ENCODE measurements at places on chromosomes 2 and 18.

- DNase-seq, result peak; percentile 96
These were observed 16.1 kb upstream of the CREB1 start for GRCh38 chr2:207513551-207514257.

DNA sequence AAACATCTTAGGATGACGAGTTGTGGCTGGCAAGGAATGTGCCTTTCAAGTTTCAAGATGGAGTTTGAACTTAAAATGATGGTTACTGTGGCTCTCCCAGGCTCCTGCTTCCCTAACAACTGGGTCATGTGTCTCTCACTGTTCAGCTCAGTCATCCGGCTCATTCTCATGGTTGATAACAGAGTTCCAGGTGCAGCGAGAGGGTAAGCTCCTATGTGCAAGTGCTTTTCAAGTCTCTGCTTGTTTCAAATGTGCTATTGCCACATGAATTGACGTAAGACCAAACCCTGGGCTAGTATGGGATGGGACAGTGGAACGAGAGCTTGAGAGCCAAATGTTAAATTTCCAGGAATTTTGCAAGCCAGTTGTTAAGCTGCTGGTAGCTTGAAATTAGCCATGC lies 19.5 kb upstream of the PUM2 start:
- DNase-seq, result no peak

GRCh38 chr18:9749611-9750010 lies 41.5 kb downstream of the RAB31 start:
- DNase-seq, result no peak

DNA sequence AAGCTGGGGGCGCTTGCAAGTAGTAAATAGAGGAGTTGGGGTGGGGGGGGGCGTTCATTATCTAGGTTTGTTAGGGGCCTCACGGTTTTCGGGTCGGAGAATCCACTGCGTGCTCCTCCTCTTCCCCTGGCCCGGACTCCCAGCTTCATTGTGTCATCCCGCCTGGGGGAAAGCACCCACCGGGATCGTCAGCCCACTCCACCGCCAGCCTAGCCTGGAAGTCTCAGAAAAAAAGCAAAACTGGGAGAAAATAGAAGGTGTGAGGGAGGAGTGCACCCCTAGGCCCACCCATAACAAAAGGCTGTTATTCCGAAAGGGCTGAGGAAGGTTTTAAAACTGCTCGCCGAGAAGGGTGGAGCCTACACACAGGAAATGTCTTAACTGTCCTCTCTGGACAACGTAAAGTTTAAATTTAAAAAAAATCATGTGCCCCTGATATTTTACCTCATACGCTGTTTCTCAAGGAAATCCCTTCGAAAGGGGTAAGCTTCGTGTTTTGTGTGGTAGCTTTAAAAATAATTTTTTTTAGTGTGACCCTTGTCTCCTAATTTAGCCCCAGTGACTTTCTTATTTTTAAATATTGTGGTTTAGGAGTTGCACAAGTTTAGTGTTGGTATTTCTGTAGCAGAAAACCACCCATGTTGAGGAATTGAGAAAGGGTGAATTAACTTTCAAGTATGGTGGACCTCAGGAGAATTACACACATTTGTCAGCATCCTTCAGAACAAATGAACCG lies 104.2 kb downstream of the SPTBN1 start:
- peak; percentile 71 for DNase-seq

DNA sequence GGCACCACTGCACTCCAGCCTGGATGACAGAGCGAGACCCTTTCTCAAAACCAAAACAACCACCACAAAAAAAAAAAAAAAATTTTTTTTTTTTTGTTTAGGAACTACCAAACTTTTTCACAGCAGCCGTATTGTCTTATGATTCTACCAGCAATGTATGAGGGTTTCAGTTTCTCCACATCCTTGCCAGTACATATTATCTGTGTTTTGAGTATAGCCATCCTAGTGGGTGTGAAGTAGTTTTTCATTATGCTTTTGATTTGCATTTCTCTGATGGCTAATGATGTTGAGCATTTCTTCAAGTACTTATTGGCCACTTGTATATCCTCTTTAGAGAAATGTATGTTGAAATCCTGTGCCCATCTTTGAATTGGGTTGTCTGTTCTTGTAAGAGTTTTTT lies 51.7 kb downstream of the COX7A2L start:
- DNase-seq, result no peak

DNA sequence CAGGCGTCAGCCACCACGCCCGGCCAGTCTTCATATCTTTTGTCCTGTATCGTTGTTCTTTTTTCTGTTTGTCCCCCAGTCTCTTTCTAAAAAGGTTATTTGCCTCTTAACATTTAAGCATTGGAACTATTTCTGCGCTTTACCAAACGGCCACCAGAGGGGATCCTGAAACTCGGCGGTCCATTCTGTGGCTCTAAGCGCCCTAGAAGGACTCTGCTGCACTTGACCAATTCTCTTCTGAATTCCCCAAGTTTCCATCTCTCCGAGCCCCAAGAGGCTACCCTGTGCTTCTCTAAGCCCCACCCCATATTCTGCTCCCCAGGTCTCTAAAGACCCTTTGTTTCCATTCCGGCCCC lies 33.1 kb upstream of the REG3G start:
- peak; percentile 2 for DNase-seq

DNA sequence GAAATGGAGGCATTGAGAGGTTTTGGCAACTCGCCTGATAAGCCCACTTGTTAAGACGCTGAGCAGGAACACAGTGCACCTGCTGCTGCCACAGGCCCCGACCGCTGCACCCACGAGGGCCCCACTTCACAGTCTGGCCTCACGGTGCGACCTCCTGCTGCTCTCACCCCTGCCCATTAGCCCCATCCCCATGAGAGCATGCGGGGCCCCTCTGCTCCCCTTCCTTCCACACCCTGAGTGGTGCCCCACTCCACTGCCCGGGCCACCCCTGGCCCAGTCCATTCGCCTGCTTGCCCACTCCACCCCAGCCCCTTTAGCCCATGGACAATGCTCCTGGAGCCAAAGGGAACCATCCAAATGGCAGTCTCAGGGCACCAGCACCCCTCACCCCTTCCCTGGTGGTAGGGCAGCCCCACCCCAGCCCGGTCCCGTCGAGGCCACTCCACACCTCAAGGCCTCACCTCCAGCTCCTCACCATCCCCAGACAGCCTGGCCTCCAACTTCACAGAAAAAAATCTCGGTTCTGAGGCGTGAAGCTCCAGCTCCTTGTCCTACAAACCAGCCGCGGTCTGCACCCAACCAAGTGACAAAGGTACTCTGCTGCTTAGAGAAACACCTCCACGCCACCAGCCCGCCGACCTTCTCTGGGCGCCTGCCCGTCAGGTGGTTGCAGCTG lies 6.7 kb upstream of the GPR55 start:
- no peak for DNase-seq

GRCh38 chr2:29174937-29175336 lies 59.7 kb downstream of the CLIP4 start:
- DNase-seq, result no peak

- DNase-seq, result peak; percentile 38
These were observed 362.2 kb upstream of the NXPH2 start for GRCh38 chr2:139142252-139142880.

DNA sequence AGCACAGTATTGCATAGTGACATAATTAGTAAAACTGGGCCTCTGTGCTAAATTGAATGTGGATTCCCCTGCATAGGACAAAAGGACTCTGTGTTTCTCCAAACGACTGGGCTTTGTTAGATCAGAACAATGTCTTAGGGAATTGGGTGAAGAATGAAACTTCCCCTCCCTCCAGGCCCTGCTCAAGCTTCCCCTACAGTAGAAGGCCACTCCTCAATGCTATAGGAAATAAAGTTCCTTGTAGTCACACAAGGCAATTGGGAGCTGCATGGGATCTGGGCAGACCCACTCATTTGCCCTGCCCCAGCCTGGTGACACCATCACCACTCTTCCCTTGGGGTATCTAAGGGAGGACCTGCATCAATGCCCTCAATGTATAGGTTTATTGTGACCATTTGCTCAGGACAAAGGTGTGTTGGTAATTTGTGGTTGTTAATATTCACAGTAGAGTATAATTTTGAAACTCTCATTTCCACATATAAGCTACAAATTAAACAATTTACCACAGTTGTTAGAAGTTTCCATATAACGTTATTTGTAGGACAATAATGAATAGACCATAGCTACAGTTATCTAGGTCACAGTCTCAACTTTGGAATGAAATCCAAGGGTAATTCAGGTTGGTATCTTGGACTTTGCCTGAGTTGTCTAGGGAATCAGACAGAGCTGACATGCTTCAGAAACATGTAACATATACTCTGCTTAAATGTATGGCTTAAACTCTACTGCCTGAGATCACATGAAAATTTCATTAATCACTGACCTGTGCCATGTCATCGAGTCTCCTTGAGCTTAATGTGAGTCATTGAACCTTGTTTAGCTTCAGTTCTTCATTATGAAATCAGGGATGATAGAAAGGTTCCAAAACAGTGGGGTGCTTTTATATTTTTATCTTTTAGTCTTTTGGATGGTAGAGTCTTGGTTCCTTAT lies 64.8 kb upstream of the DARS1 start:
- DNase-seq, result no peak

DNA sequence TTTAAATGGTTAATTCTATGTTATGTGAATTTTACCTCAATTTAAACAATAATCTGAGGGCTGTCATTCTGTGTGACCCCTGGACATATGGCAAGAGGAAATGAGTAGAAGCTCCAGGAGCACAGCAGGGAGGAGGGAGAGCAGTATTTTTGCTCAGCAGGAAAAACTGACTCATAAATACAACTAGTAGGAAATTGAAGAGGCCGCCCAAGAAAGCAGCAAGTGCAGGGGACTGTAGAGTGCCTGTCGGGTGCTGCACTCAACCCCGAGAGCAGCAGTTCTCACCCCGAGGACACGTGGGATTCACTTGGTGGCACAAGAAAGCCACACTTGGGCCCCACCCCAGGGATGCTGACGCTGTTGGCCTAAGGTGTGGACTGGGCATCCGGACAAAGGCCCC lies 60.8 kb downstream of the NPAS2 start:
- DNase-seq, result peak; percentile 74

DNA sequence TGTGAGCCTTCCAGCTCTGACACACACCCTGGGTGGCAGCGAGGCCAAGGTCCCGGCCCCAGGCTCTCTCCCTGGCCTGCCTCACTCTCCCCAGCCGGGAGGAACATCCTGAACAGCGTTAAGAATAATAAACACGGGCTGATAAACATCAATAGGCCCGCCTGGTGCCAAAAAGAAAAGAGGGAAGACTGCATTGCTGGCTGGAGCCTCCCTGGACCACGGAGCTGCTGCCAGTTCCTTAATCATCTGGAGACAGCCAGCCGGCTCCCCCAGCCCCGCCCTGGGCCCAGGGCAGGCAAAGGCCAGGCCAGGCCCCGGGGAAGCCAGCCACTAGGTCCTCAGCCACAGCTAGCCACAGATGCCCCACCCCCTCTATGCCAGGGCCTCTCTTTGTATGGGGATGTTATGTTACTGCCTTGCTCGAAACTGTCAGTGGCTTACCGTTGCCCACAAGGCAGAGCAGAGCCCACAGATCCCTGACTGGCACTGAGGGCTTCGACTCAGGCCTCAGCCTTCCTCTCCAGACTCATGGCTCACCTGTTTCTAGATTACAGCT lies 293.7 kb downstream of the DYSF start:
- DNase-seq, result peak; percentile 18

- no peak for DNase-seq
These were observed 208.3 kb downstream of the NDUFA10 start for GRCh38 chr2:239816576-239817467.

DNA sequence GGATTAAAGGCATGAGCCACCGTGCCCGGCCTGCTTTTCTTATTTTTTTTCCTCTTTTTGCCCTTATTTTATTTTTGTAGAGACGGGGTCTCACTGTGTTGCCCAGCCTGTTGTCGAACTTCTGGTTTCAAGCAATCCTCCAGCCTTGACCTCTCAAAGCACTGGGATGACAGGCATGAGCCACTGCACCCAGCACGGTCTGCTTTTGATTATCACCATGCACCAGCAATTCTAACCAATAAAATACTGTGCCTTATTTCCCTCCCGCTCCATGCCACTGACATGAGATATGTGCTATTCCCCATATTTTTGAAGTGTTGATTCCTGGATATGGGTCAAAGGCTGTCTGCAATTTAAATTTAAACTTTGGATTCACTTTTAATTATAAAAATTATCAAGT lies 42.9 kb downstream of the ACYP2 start:
- no peak for DNase-seq

DNA sequence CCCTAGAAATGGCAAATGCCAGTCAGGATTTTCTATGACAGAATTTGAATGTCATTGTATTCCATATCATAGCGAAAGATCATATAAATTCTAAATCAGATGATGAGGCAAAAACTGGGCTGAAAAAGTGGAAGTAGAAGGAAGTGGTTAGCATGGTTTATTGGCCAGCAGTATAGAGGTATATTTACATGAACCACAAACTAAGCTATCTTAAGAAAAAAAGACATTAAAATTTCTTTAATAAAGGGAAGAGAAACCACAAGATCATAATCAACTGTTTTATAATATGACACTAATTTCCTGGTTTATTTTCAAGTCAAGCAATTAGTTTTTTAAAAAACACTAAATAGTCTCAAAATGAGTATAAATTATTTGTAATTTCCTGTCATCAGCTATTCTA lies 123.2 kb upstream of the LRP1B start:
- no peak for DNase-seq

GRCh38 chr2:9760902-9761228 lies 82.4 kb upstream of the TAF1B start:
- DNase-seq, result no peak

DNA sequence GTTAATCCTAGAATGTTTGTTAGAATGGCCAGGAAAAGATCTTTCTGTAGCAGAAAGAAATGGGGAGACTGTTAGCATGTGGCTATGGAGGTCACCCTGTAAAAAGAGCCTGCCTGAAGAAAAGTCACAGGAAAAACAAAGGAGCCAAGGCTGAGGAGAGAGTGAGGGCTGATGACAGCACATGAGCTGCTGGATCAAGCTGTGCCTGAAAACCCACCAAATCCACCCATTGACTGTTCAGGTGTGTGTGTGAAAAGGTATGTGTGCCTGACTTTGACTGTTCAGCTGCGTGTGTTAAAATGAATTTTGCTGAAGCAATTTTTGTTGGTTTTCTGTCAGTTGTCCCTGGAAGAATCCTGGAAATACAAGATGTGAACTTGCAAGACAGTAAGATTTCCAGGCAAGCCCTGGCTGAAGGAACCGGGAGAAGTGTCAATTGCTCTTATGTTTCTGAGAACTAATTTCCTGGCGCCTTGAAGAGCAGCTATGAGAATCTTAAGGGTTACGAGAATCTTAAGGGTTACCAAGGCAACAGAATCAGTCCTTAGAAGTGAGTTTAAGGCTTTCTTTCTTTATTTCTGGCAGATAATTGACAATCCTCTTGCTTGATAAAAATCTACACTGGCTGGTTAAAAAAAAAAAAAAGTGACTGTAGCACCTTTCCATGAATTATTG lies 73.0 kb upstream of the LGALSL start:
- DNase-seq, result no peak

- no peak for DNase-seq
These were observed 37.8 kb downstream of the RRM2 start for GRCh38 chr2:10160203-10160955.

All from astrocyte of the spinal cord (primary cell).